H4 (cell line): ENCODE measurements at places on chromosomes 4 and X. TPM values are rescaled to one million over a fixed set of nuclear protein-coding genes. Genes with fewer than 3 reads are reported as not detected.

NUP62CL gene
- total RNA-seq: 0.48 TPM in 1 of 2 replicates, not detected in the other

HDX gene
- total RNA-seq: 4.0 and 7.9 TPM in 2 replicates

KIT gene
- total RNA-seq: 1.2 and 1.6 TPM in 2 replicates

USP26 gene
- total RNA-seq: not detected in 2 replicates

SSX5 gene
- total RNA-seq: not detected in 2 replicates

CT45A10 gene
- 0.43 TPM in 1 of 2 replicates, not detected in the other for total RNA-seq

WWC2 gene
- total RNA-seq: 8.5 and 10.9 TPM in 2 replicates

PSAPL1 gene
- total RNA-seq: not detected in 2 replicates

F8A2 gene
- not detected in 2 replicates for total RNA-seq

UCP1 gene
- total RNA-seq: not detected in 2 replicates
